ENCODE measurements at places on chromosomes 1 and 21. TPM values are rescaled to one million over a fixed set of nuclear protein-coding genes. Genes with fewer than 3 reads are reported as not detected.

PDPN gene
- total RNA-seq = 20.9 TPM

PLXNA2 gene
- total RNA-seq = 12.1 TPM

PRRX1 gene
- 36.5 TPM for total RNA-seq

- DNase-seq = no peak
Observed at GRCh38 chr21:40850071-40850470, 3.1 kb upstream of the DSCAM start.

DNA sequence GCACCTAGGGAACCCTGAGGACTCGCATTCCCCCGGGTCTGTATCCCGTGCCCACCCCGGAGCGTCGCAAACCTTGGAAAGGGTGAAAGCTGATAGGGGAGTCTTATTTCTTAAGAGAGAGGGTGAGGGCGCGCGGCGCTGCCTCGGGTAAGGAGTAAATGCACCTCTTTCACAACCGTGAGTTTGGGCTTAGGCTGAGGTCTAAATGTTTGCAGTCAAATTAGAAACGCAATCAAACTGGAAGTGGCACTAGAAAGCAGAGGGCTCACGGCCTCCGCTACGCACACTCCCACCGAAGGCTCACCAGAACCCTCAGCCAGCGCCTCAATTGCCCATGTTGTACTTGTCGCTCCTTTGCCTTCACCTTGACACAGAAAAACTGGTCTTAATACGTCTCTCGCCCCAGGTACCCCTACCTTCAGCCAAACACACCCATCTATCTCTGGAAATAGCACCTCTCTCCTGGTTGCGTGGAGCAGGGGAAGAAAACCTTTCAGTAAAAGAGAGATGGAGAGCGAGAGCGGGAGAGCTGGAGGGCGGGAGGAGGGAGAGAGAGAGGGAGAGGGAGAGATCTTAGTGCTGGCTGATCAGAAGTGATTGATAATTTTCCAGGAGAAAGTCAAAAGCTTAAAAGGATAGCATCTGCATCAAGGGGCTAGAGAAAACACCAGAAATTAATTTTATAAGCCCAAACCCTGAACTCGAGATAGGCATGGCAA lies 1.7 kb upstream of the HLX start:
- DNase-seq = no peak

DNA sequence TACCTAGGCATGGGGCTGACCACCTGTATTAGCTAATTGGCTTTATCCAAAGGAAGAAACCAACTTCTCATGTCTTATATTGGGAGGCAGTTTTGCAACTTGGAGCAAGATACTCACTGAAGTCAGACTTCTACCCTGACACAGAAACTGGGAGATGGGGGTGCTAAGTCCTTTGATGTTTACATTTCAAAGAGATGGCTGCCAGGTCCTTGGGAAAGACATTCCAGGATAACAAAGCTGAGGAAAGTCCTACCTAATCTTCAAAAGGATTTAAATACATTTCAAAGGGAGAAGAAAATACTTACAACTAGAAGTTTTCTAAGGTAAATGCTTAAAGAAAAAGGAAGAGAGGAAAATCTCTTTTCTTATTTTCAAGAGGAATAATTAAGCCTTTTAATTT lies 62.1 kb downstream of the FH start:
- DNase-seq = no peak

SIKE1 gene
- 29.3 TPM for total RNA-seq

- DNase-seq = peak; percentile 22
Observed at GRCh38 chr1:78408810-78409209, 82.0 kb upstream of the PTGFR start.
